ENCODE measurements at places on chromosomes 4 and X.

DNA sequence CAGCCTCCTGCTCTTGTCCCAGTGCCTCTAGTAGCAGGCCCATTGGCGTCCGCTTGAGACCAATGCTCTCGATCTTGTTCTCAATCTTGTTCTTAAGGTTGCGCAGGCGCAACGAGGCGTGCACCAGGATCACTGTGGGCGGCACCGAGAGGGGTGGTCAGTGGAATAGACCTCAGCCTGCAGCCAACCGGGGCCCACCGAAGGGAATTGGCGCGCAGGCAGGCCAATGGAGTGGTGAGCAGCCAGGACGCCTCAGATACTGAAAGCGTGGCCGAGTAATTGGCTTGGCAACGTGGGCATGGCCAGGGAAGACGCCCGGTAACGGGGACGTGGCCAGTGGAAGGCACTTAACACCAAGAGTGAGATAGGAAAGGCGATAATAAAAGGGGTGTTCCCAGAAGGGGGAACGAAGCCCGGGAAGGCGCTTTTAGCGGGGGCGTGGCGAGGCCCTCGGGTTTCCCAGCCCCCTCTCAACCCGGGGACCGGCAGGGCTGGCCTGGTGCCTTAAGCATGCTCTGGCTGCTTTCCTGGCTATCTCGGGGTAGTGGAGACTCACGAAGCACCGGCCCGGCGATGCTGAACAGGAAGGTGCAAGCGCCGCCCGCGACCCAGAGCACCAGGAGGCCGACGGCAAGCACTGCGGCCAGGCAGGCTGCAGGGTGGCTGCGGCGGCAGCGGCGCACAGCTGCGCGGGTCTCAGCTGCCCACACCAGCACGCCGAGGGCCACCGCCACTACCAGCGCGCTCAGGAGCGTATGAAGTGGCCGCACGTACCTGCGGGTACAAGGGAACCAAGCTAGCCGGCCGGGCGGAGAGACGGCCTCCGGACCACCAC lies 1.7 kb downstream of the PRAF2 start:
- DNase-seq = no peak

GRCh38 chr4:26372525-26373172 lies 51.8 kb downstream of the RBPJ start:
- no peak for DNase-seq

DNA sequence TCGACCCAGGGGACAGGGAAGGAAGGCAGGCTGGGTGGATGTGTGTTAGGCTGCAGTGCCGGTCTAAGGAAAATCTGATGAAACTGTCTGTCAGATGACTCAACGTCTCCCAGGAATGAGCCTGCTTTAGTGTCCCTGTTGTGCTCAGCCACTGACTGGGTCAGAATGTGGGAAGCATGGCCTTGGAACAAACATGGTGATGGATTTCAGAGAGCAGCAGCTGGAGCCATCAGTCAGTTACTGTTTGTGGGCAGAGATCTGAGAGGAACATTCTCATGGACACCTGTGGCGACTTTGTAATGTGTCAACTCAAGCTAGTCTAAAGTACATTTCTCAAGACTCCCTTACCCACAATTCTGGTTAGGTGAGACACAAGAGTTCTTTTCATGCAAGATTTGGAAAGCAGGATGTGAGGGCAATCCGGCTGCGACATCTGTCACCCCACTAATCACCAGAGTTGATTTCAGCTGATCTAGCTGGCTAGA lies 63.2 kb downstream of the ANAPC10 start:
- DNase-seq = no peak

DNA sequence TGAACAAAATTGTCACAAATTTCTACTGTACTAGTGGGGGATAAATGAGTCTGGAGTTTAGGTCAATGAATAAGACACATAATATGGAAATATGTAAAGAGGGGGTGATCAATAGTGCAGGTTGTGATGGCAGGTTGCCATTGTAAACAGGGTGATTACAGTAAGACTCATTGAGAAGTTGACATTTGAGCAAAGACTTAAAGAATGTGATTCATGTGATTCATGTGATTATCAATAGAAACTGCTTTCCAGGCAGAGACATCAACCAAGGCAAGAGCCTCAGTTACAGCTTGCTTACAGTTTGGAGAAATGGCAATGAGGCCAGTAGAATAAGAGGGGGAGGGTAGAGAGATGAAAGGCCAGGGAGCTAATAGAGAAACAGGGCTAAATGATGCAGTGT lies 45.8 kb upstream of the GIMD1 start:
- DNase-seq = no peak

GRCh38 chr4:74838746-74839370 lies 44.5 kb upstream of the BTC start:
- no peak for DNase-seq

- no peak for DNase-seq
Observed at GRCh38 chrX:27694667-27695066, 104.5 kb downstream of the DCAF8L2 start.

DNA sequence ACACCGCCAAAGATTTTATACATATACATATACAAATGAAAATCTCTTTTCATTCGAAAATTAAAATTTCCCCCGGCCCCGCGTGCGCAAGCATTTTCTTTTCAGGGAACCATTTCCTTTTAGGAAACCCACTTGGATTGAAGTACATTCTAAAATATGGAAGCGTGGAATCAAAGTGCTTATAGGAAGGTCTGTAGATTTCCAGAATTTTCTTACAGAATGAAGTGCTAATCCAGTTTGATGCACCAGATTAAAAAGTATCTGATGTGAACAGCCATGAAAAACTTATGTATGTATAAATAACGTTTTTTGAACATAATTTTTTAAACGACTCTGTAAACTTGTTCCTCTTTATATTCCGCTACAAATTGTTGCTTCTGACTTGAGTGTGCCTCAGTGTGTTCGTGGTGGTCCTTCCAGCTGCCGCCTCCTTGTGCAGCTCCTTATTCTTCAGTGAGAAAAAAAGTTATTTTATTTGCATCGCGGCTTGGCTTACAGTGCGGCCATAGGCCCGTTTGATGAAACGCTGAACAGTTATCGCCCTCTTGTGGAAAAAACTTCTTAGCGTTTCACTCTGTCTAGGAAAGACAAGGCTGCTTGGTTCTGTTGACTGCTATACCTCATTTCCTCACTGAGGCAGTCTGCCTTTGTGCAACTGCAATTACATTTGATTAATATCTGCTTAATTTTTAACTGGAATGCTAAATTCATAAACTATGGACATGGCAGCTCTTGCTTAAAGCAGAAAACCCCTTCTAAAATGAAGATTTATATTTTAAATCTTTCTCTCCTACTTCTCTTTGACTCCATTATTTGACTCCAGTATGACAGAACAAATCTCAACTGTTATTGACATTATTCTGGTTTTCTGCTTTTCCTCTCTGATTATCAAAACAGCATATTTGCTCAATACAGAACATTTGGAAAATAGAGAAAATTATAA lies 4.7 kb upstream of the NKX6-1 start:
- DNase-seq = peak; percentile 36

GRCh38 chr4:6137027-6137746 lies 63.2 kb downstream of the JAKMIP1 start:
- DNase-seq = no peak

DNA sequence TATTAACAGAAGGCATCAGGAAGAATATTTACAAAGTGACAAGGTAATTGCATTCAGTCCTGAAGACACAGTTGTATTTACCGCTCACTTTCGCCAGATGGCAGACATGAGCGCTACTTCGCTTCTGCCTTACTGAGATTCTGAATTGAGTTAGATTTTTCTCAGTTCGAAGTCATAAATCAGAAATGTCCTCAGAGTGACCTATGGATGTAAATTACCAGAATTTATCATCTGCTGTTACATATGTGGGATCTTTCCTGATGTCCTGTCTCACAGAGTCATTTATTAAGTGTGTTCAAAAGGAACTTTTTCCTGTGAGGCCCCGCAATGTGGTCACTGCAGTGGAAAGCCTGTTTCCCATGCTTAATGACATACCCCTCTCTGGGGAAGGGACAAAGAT lies 97.3 kb upstream of the DCLK2 start:
- DNase-seq = no peak

DNA sequence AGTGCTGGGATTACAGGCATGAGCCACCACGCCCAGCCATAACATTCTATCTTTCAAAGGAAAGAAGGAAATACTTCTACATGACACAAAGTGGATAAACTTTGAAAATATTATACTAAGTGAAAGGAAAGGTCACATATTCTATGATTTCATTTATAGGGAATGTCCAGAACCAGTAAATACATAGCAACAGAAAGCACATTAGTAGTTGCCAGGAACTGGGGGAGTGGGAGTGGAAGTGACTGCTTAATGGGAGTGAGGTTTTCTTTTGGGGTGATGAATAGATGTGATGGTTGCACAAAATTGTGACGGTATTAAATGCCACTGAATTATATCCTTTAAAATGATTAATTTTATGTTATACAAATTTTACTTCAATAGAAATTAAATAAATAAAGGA lies 95.7 kb upstream of the IL15 start:
- no peak for DNase-seq

- no peak for DNase-seq
Observed at GRCh38 chrX:9682456-9682855, 83.2 kb downstream of the GPR143 start.

DNA sequence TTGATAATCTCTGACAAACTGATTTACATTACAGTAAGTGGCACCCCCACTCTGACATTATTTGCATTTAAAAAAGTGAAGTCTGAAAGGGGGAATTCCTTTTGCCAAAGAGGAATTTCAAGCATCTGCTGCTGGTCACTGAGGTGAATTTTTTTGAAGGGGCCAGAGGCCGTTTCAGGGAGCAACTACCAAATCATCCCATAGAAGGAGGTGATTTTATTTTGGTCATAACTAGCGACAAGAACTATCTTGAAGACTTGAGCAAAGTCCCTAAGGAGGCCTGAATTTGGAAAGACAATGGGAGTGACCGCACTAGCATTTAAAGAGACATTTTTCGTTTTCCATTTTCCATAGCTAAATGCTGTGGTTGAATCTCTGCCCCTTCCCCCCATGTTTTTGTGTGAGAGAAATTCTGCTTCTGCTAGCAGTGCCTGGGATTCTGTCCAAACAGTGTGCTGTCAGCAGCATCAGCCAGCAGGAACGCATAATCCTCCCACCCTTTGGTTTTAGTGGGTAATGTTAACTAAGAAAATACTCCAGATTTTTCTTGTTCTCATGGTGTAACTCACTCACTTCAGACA lies 110.1 kb upstream of the MED14 start:
- no peak for DNase-seq

- DNase-seq = no peak
Observed at GRCh38 chrX:9807355-9808182, 21.3 kb downstream of the SHROOM2 start.

DNA sequence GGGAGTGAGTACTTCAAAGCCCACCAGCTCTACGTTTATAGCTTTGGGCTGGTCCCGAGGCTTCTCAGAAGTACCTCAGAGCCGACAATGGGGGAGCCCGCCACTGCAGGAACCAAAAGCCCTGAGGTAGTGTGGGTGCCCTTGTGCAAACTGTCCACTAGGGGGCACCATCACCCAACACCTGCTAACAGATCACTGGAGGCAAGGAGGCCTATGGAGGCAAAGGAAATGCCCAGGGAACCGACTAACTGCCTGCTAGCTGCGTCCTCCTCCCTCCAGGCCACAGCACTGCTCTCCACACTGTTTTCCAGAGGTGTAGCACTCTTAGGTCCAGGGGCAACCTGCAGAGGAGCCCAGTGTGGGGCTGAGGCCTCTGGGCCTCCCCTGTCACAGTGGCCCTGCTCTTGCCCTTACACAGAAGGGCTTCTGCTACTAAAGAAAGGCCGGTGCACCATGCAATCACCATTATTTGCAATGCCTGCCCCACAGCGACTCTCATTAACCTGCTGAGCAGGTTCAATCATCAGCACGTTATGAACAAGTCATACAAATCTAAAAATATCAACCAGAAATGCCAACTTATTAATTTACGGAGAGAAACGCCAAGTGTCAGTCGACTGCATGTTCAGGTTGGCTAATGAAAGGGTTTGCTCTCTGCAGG lies 159.1 kb downstream of the NSUN7 start:
- no peak for DNase-seq

DNA sequence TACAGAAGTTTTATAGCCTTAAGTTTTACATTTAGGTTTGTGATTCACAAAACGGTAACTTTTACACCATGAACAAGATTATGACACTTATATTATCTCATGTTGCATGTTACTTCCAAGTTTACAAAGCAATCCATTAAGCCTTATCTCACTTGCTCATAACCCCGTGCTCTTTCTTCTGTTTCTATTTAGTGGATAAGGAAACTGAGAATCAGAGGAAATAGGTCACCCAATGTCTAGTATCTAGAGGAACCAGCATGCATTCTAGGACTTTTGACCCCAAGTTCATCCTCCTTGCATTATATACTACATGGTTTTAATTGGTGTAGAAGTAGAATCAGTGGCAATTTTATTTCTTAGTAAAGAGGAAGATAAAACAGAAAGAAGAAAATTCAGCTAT lies 67.0 kb upstream of the ANXA3 start:
- DNase-seq = no peak
